HFFc6 (cell line): ENCODE measurements at places on chromosomes 7 and 10.

DNA sequence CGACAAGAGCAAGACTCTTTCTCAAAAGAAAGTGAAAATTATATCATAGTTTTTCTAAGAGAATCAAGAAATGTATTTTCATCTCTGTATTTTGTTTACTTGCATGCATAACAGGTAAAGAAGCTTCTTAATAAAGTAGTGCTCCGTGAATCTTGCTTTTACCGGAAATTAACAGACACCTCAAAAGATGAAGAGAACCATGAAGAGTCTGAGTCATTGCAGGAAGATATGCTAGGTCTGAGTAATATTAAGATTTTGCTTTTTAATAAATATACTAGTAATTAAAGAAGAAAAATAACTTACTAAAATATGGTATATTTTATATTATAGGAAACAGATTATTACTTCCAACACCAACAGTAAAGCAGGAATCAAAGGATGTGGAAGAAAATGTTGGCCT lies 39.5 kb upstream of the STOX1 start:
- no peaks in the 10 kb centered on the region for H3K27me3 ChIP-seq
- H3K27ac ChIP-seq, result no peak overlapping the region
- peaks cover 22% of the 10 kb centered on the region for H3K36me3 ChIP-seq

- no peak for DNase-seq
- no peak overlapping the region for H3K4me3 ChIP-seq
- no peaks in the 10 kb centered on the region for H3K4me1 ChIP-seq
Measured at GRCh38 chr7:38936641-38937040, 27.6 kb upstream of the VPS41 start.

GRCh38 chr7:73912223-73912622 lies 51.3 kb downstream of the TMEM270 start:
- peaks cover 2% of the 10 kb centered on the region; the same call in 1 of the 2 replicates for H3K27me3 ChIP-seq
- no peak for DNase-seq
- H3K4me1 ChIP-seq, result 0 out of 2 replicates have a peak, but pooled peaks cover 6% of the 10 kb centered on the region

DNA sequence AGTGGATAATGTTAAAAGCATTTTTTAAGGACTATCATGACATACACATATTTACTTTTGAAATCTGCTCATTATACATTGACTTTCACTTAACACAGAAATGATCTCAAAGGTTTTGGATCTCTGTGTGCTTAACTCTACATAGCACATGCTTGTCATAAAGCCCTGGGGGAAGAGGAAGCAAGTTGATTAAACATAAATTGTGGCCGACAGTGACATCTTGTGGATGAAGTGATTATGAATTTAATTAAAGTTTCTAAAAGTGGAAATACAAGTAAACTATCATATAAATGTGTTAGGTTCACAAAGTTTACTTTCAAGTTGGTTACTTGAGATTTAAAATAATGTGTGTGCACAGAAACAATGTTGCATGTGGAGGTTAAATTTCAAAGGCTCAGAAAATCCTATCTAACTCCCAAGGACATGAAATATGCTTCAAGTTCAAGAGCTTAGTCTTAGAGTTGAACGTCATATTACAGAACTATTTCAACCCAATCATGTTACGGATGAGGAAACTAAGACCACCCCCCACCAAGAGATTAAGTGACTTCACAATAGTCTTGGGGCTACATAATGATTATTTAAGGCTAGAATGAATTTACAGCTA lies 1247.8 kb downstream of the GATA3 start:
- H3K27me3 ChIP-seq, result no peaks in the 10 kb centered on the region; the same call in 1 of the 2 replicates
- no peaks in the 10 kb centered on the region for H3K4me1 ChIP-seq
- H3K36me3 ChIP-seq, result no peaks in the 10 kb centered on the region
- H3K27ac ChIP-seq, result no peak overlapping the region

DNA sequence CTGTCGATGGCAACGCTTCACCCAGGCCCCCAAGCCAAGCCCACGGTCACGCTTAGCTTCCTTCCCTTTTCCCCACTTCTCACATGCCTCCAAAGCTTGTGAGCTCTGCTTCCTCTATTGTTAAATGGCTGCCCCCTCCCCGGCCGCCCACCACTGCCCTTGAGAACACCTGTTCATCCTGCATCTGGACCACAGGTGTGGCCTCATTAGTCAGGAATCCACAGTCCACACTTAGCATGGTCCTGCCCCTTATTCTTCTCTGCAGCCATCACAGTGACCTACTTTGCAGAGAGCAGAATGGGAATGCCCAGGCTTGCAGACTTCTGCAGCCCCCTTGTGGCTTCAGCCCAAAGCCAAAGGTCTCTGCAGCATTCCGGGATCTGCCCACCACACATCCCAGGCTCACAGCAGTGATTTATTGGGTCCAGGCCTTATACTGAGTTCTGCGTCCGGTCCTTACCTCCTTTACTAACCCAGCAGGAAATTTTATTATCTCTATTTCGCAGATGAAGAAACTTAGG lies 66.9 kb downstream of the PTPRE start:
- H3K4me1 ChIP-seq, result no peaks in the 10 kb centered on the region
- no peak overlapping the region for H3K27ac ChIP-seq
- no peak overlapping the region for H3K4me3 ChIP-seq
- H3K27me3 ChIP-seq, result no peaks in the 10 kb centered on the region

GRCh38 chr7:71015252-71015900 lies 116.6 kb upstream of the GALNT17 start:
- no peak for DNase-seq
- no peak overlapping the region for H3K4me3 ChIP-seq
- peaks cover 10% of the 10 kb centered on the region; the same call in 1 of the 2 replicates for H3K36me3 ChIP-seq
- no peaks in the 10 kb centered on the region; the same call in none of the 2 replicates for H3K27me3 ChIP-seq
- no peak overlapping the region for H3K27ac ChIP-seq

- H3K27me3 ChIP-seq, result peaks cover 14% of the 10 kb centered on the region
- DNase-seq, result no peak
- no peak overlapping the region for H3K4me3 ChIP-seq
- H3K4me1 ChIP-seq, result peaks cover 21% of the 10 kb centered on the region
Measured at GRCh38 chr7:34361663-34362250, 296.3 kb upstream of the NPSR1 start.
